ENCODE measurements at places on chromosomes 11 and 22.

DNA sequence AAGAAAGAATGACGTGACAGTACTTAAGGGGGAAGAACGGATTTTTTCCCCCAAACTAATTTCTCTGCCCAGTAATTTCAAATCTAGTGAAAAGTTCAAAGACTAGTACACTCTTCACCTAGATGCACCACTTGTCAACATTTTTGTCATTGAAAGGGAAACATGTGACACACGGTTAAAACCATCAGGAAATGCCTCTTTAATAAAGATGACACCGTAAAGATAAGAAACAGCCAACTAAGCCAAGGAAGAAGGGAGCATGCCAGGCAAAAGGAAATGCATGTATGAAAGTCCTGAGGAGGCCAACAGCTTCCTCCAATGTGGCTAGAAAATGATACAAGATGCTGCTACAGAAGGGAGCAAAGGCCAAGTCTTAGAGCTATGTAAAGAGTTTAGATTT lies 49.4 kb downstream of the RSF1 start:
- no peak for DNase-seq

DNA sequence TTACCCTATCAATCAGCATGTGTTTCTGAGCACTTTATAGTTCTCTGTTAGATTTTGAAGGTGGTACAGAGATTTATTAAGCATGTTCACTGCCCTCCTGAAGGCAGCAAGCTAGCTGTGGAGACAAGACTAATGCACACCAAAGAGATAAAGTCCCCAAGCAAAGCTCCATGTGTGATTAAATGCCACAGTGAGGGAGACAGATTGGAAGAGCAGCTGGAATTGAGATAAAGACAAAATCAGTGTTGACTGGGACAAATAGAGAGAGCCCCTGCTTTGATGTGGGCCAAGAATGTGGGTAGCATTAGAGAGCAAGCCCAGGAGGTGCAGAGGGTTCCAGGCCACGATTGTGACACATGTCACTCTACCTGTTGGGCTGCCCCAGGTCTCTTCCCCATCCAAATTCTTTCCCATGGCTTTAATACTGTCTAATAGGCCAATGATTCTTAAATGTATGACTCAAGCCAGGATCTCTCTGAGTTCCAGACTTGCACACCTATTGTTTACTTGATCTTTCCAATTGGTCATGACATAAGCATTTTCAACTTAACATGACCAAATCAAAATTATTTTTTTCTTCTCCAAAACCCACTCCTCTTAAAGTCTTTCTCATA lies 60.1 kb upstream of the ZC3H12C start:
- DNase-seq: no peak

GRCh38 chr11:128492461-128492860 lies 94.9 kb downstream of the ETS1 start:
- DNase-seq: no peak

DNA sequence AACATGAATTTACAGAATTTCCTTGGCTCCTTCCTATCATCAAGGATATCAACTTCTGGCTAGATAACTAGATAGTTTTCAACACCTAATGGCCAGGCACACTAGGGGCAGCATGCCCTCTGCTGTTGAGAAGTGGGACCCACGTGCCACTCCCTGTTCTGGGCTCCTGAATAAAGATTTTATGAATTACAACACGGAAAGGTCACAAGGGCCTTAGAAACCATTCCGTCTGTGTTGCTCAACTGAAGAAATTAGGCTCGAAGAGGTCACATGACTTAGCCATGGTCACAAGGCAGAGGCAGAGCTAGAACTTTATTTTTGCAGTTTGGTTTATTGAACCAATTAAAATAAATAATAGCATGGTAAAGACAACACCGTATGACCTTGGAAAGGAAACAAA lies 36.0 kb downstream of the PRCP start:
- no peak for DNase-seq

DNA sequence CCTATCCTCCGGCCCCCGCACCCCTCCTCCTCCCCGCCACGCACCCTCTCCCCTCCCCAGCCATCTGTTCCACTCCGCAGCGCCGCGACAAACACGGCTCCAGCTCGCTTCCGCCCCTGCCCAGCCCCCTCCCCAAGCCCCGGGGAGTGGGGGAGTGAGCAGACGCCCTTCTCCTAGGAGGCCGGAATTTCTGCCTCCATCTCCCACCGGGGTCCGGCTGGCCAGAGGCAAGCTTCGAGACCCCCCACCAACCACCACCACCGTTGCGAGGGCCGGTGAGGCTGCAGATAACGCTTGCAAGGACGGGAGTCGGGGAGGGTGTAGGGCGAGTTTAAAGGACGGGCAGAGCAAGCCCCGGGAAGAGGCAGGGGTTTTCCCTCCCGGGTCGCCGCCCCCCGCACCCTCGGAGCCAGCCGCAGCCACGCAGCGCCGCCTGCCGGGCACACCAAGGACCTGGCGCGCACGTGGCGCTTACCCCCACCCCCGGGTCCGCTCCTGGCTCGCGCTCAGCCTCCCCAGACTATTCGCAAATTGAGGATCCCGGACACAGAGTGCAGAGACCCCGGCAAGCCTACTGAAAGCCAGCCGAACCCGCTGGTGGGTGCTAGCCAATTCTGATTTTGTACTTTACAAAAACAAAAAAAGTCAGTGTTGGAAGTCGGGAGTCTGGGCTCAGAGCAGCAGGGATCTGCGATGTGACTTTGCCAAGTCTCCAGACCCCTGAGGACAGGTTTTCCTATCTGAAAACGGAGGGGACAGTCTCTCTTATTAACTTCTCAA lies 22.6 kb downstream of the RTN4RL2 start:
- no peak for DNase-seq

DNA sequence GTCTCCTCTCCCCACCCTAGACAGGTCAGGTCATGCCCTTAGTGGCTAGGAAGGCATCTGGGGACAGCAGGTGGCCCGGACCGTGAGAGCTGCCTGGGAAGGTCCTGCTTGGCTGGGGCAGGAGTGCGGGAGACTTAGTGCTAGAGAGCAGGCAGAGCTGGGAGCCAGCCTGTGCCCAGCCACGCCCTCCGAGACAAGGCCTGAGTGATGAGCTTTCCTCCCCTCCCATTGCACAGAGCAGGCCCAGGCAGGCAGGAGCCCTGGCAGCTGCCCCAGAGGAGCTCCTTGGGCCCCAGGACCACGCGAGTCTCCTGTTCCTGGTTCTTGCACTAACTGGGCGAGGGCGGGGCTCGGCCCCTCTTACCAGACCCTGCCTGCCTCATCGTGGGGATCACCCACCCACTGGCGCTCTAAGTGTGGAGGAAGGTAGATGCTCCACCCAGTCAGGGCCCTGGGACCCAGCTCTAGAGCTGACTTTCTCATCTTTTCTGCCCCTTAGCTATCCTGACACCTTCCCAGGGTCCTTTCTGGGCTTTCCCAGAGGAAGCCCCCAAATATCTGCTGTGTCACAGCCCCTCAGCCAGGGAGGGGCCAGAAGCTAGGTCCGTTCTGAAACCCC lies 44.9 kb downstream of the MACROD1 start:
- DNase-seq: no peak

GRCh38 chr11:76649011-76649410 lies 21.5 kb downstream of the LRRC32 start:
- no peak for DNase-seq

DNA sequence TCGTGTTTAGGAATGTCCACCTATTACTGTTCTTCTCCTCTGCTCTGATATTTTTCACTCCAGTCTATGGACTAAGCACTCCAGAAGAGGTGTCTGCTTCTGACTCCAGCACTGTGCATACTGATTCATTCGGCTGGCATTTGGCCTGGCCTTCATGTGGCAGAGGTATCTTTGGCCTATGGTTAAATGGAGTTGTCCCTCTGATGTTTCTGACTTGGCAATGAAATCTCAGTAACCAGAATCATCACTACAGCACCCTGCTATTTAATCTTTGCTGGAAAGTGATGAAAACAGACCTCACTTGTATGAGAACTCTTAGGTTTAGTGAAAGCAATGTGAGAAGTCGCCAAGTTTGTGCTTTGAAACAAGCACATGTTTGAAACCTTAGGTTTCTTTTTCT lies 155.2 kb downstream of the MAML2 start:
- peak; percentile 59 for DNase-seq

DNA sequence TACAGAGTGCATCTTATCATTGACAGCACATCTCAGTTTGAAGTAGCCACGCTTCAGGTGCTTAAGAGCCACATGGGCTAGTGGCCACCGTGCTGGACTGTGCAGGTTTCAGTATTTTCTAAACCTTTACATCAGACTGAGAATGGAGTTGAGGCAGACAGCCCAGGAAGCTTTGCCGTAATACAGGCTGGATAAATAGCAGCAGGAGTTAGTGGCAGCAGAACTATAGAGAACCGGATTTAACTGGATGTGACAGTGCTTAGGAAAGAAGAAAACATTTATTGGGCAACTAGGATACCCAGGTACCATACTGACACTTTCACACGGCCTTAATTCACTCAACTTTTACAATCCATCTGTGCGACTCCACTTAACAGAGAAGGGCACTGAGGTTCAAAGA lies 145.5 kb downstream of the LARGE1 start:
- DNase-seq: no peak

DNA sequence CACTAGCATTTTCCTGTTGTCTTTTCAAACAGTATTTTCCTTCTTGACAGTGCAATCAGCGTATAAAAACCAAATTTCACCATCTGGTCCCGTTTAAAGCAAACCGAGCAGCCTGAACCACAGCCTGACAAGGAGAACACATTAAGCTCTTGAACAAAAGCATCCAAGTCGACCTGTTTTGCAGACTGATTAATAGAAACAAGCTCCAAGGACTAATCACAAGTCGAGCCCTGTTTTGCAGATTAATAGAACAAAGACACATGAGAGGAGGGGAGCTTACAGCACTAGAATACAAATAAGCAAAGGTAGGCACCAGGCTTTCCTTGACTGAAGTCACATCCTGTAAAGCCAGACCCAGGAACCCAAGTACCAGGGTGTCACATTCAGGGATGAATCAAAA lies 104.8 kb downstream of the MPPED2 start:
- DNase-seq: no peak

GRCh38 chr11:110730773-110731172 lies 18.5 kb upstream of the ARHGAP20 start:
- DNase-seq: no peak

DNA sequence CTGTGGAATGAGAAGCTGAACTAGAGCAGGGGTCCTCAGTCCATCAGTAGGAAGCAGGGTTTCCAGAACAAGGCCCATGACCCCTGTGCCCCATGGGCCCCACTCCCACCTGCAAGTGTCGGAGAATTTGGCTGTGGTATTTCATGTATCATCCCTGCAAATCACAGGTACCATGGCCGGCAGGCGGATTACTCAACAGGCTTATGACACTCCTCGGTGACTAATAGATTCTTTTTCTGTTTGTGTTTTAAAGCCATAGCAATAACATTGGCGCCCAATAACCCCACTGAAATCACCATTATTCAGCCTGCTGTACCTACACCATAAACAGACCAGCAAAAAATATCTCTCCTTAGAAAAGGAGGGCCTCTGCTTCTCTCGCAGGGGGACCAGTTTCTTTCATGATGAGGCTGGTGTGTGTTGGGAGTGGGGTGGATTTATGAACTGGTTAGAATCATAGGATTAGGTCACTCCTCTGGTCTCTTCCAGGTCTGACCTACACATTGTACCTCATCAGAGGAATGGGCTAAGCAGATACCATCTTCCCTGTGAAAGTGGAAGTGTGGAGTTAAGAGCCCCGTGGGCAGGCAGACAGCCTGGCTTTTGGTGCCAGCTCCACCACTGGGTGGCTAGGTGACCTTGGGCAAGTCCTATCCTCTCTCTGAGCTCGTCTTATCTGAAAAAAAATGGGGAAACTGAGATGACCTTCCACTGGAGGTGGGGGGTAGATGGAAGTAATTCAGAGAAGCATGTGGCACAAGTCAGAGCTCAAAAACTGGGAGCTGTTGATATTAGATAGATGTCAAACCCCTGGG lies 60.2 kb upstream of the WNT11 start:
- DNase-seq: no peak

DNA sequence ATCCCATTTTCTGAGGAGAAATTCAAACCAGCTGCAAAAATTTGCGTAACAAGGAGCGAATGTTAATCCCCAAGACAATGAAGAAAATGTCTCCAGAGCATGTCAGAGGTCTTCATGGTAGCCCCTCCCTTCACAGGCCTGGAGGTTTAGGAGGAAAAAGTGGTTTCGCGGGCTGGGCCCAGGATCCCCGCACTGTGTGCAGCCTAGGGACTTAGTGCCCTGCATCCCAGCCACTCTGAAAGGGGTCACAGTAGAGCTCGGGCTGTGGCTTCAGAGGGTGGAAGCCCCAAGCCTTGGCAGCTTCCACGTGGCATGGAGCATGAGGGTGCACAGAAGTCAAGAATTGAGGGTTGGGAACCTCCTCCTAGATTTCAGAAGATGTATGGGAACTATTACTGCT lies 87.4 kb downstream of the BRD1 start:
- DNase-seq: no peak

DNA sequence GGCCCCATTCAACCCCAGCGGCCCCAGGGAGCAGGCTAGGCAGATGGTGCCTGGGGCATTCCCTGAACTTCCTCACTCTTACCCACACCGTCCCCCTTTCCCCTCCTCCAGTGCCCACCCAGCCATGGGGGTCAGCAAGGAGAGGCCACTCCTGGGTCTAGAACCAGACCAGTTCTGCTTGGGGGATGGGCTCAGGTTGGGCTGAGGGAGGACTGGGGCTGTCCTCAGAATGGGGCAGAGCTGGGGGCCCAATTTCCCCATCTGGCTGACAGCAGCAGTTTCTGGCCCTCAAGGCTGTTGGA lies 12.4 kb downstream of the SCYL1 start:
- DNase-seq: no peak

DNA sequence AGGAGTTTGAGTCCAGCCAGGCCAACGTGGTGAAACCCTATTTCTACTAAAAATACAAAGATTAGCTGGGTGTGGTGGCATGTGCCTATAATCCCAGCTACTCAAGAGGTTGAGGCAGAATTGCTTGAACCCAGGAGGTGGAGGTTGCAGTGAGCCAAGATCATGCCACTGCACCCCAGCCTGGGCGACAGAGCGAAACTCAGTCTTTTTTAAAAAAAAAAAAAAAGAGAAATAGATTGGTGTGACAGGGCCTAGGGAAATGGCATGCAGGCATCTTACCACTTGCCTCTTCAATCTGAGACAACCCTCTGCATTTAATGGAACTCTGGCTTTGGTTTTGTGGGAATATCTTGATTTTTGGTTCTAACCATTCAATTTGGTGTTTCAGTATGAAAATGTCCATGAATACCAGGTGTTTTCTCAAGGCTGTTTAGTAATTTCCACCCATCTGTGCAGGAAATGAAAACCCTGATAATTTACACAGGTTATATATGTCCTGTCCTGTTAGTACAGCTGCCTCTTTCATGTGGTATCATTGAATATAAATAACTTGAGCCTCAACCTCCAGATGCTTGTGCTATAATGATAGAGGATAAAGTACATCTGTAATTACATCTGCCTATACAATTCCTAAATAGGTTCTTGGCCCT lies 8.4 kb downstream of the XBP1 start:
- no peak for DNase-seq

GRCh38 chr22:40176921-40177737 lies 596 bp upstream of the TNRC6B start:
- DNase-seq: no peak

- no peak for DNase-seq
These were observed 4.7 kb downstream of the DDIAS start for GRCh38 chr11:82906236-82906635.

DNA sequence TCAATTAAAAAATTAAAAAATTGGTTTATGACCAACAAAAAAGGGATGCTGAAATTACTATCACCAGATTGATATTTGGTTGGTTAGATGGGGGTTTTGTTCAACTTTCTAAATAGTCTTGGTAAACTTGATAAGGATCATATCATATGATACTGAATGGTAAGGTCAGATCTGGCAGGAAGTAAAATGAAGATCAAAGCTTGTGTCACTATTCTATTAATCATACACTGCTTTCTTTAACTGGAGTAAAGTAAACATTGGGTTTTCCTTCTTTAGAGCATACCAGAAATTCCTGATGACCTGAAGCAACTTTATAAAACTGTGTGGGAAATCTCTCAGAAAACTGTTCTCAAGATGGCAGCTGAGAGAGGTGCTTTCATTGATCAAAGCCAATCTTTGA lies 40.2 kb downstream of the RRM1 start:
- no peak for DNase-seq
